NCI-H2171 treated with DMSO at 0.1 percent for 48 hours (cell line): ENCODE measurements at places on chromosomes 7 and 10.

GRCh38 chr10:62640411-62640810, 164.1 kb upstream of the ADO start:
- no peak for DNase-seq

DNA sequence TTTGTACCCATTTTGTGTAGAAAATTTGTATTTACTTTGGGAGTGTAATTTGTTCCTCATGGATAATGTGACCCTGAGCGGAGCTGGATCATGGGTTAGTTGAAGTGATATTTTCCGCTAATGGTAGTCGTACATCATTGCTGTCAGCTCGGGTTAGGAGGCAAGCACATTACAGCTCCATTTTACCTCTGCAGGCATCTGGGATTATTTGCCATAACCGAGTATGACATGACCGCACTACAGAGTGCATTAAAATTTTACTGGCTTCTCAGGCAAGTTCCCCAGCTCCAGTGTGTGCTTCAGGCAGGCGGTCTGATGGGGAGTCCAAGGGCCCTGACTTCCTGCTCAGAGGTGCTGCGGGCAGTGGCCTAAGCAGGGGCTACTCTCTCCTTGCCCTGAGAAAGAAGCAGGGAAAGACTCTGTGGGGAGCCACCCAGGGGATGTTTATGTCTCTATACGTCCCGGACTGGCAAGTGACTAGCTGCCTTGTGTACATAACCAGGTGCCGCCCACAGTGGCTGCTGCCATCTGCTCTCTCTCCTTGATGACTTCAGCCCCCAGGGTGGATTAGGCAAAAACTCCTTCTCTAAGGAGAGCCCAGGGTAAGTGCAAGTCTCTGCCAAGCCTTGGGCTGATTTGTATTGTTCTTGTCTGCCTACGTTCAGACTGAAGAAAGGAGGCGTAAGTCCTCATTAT, 685.3 kb upstream of the GALNT17 start:
- DNase-seq, result peak; percentile 94

- DNase-seq, result no peak
Observed at GRCh38 chr10:132388891-132389432, 8.0 kb upstream of the PWWP2B start.

GRCh38 chr7:158275711-158276413, 311.8 kb downstream of the PTPRN2 start:
- DNase-seq, result no peak

- no peak for DNase-seq
Observed at GRCh38 chr10:78506614-78507013, 473.0 kb downstream of the RPS24 start.

GRCh38 chr7:76403780-76404494, 5.6 kb downstream of the SSC4D start:
- no peak for DNase-seq

DNA sequence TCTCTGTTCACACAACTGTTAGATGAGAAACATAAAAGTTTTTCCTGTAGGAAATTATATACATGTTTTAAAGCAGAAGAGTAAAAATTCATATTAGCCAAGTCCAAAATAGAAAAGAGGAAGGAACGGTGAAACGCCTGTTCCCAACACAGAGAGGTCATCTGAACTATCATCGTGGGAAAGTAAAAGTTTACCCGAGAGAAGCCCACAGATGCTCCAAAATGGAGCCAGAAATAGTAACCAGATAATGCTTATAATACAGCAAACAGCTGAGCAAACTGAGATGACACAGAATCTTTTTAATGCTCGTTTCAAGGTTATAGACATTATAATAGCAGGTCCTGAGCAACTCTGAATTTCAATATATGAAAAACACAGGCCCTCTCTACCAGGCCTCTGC, 24.5 kb downstream of the FRMD4A start:
- DNase-seq, result no peak
